ENCODE measurements at places on chromosomes 5 and 9.

DNA sequence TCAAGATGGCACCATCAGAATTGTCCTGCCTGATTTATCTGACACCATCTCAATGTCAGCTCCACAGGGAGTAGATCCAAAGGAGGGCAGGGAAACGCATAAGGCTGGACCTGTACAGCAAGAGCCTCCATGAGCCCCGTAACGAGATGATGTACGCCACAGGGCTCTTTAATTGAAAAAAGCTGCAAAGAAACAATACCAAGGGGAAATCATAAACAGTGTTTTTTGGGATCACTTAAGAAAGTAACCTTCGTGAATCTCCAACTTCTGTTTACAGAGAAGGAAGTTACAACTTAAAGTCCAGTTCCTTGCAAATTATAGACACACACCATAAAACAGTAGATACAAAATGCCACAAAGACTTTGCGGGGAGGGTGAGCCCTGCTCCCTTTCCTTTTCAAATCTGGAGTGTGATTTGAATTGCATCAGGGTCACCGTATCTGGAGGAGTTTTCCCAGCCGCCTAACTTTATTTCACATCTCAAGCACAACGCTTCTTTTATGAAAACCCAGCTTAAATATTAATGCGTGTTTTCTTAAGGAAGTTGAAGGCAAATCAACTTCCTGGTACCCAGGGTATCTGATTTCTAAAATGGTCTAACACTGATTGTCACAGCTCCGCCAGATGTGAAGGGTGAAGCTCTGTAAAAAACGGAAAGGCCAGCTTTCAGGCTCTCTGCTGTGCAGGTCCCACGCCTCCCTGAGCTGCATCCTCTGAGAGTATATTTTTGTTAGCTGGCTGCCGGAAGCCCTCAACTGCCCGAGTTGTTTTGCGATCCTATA, 88.9 kb downstream of the EBF1 start:
- DNase-seq = no peak

DNA sequence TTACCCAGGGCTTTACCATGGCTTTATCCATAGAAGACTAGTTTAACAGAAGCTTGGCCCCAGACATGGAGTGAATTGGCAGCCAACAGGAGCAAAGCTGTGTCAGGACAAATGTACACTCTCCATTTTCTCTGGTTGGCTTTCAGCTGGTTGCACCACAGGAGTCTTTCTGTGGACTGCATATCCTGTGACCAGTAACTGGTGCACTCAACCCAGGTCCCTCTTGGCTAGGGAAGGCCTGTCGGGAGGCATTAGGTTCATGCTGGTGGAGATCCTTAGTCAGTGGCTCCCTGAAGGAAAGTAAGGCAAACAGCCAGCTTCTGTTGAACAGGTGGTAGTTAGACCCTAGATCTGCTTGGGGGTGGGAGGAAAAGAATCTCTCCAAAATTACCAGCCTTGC, 146.9 kb upstream of the TLX3 start:
- no peak for DNase-seq

DNA sequence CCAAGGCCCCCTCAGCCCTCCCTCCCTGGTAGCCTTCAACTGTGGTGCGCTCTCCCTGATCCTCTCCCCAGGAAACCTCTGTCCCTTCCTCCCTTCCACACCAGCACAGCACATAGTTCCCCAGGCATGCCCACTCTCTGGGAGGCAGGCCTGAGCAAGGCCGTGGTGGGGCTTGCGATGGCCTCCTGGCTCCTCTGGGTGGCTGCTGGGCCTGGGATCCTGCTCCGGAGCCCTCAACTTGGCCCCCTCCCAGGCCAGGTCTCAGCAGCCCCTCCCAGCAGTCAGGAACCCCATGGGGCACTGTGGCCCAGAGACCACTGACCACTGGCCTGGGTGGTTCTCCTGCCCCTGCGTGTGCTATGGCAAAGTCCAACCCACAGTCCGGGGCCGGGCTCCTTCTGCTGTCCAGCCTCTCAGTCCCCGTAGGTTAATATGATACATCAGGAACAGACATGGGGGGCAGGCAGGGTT, 125.8 kb downstream of the ZNF354C start:
- no peak for DNase-seq

DNA sequence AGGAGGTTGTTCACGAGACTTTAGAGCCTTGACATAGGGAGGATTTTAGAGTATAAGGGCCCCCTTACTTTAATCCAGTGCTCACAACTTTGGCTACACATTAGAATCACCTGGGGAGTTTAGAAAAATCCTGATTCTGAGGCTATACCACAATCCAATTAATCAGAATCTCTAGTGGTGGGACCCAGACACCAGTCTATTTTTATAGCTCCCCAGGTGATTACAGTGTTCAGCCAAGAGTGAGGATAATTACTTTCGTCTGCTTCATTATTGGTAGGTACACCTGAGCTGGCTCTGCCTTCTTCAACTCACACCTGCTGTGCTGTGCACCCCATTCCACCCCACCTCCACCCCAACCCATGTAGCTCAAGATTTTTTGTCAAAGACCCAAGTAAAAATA, 141.3 kb upstream of the EPB41L4A start:
- DNase-seq = no peak

DNA sequence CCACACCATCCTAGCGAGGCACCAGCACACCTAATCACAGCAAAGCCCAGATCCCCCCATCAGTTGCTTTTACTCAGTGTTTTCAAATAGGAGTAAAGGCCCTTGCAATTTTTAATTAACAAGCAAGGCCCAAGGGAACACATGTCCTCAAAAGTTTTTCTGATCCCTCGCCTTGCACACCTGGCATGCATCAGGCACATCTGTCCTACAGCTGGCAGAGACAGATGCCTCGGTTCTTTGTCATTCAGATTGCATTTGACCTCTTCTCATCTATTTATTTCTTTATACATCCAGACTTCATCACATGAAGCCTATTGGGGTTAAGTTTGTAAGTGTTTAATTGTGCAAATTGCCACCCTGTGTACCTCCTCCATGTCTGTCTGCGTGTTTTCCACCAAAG, 241.4 kb downstream of the MARCHF11 start:
- no peak for DNase-seq

DNA sequence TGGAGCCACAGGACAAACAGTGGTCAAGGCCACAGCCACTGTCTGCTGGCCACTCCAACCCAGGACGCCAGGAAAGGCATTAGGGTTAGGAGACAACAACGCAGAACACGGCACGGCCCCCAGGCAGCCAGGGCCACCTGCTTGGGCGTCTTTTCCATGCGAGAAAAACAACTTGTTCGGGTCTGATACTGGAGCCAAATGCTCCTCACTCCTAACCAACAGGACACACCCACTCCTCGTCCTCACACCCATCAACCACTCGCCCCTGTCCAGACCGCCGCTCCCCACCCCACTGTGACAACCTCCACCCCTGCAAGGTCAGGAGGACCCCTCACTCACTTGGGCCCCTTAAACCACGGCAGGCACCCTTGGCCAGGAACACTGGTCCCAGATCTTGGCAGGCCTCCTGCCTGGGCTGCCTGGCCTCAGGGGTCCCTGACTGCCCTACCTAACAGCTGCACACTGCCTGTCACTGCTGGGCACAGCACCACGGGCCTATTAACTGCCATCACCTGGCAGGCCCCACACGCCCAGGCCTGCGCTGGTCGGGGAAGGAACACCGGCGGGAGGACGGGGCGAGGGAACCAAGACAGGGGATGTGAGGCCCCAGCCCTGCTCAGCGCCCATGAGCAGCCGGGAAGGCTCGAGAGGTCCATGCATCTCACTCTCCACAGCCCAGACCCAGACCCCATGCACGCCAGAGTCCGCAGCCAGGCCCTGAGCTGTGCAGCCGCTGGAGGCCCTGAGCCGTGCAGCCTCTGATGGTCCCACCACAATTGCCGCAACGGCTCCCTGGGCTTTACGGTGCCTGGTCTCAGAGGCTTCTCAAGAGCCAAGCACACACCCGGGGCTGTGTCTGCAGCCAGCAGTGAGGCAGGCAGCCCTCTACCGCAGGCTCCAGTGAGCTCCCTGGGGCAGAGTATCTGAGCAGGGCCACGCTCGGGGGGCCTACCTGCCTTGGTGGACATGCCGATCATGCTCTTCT, 13.8 kb downstream of the CLPTM1L start:
- no peak for DNase-seq

DNA sequence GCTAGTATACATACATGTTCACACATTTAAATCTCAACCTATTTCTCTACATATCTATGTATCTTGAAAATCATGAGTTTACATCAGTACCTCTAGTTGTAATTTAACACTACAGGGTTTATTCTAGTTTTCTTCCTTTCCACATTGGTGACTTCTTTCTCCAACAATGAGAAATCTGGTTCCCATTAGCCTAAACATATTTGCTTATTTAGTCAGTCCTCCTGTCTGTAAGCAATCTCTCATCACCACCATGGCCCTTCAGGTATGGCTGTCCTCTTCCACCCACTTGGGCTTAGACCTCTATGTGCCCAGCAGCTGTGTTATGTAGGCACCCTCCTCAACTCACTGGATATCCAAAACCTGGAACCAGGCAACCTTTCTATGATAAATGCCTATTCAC, 8.0 kb upstream of the SPATA31D1 start:
- DNase-seq = no peak

GRCh38 chr9:104682642-104683041, 11.7 kb upstream of the OR13D1 start:
- no peak for DNase-seq

GRCh38 chr5:38728029-38728428, 117.8 kb upstream of the OSMR start:
- DNase-seq = no peak

- no peak for DNase-seq
Observed at GRCh38 chr9:124520206-124520596, 13.0 kb upstream of the NR5A1 start.

All from stimulated activated CD4-positive, alpha-beta T cell treated with anti-CD3 and anti-CD28 coated beads, Interleukin-12 subunit alpha, Interleukin-12 subunit beta, amount 100 ng/mL, for 24 hours (primary cell).